BE2C (cell line): ENCODE measurements at places on chromosomes 1 and 21.

DNA sequence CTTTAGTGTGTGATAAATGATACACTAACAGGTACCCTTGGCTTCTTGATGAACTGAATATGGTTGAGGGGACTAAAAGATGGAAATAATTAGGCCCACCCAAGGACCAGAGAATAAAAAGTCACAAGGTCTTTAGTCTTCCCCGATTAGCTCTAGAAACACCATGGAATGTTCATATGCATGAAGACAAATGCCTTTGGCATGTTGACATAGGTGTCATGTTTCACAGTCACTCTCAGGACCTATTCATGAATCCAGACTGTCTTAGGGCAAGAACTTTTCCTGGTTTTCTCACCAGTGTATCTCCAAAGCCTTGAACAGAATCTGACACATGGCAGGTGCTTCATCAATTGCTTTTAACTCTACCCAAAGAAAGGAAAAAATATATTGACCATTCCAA lies 412.8 kb downstream of the AJAP1 start:
- DNase-seq = no peak

DNA sequence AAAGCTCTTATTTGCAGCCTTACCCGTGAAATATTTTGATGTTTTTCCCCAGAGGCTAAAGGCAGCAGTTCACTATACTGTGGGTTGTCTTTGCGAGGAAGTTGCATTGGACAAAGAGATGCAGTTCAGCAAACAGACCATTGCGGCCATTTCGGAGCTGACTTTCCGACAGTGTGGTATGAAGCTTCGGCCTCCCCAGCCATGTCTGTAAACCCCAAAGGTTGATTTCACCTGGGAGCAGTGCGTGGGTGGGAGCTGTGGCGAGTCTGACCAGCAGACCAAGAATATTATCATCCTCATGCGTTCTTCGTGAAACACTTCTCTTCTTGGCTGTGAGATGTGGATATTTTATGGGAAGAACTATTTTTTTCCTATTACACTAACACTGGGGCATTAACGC lies 3.6 kb downstream of the CENPS start:
- no peak for DNase-seq

GRCh38 chr21:44502171-44502958 lies 37.6 kb downstream of the KRTAP10-1 start:
- no peak for DNase-seq

GRCh38 chr21:42527489-42528158 lies 14.0 kb downstream of the SLC37A1 start:
- DNase-seq = no peak

- DNase-seq = no peak
Observed at GRCh38 chr1:38923607-38924006, 18.0 kb downstream of the RHBDL2 start.

GRCh38 chr1:178004926-178005391 lies 35.1 kb upstream of the SEC16B start:
- no peak for DNase-seq

- no peak for DNase-seq
Observed at GRCh38 chr1:94660994-94661393, 119.4 kb upstream of the F3 start.
